Muscle of arm (tissue), 14 donors: ENCODE measurements at places on chromosomes 11 and 22. TPM values are rescaled to one million over a fixed set of nuclear protein-coding genes. Genes with fewer than 3 reads are reported as not detected.

Gene APOL5
- polyA plus RNA-seq: 1.8 TPM

DNA sequence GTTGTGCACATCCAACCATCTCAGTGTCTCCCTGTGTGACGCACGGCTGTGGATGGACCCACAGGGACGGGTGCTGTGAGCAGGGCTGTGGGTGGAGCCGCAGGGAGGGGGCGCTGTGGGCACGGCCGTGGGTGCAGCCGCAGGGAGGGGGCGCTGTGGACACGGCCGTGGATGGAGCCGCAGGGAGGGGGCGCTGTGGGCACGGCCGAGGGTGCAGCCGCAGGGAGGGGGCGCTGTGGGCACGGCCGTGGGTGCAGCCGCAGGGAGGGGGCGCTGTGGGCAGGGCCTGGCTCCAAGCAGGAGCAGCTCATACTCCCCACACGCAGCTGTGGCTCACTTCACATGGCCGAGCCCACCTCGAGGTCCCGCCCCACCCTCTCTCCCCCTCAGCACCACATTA is 6.0 kb upstream of the MAPK11 start:
- no peak for DNase-seq

GRCh38 chr22:28009272-28009827 is 90.3 kb upstream of the PITPNB start:
- peak; percentile 73 for DNase-seq

Gene BDNF
- polyA plus RNA-seq: not detected

DNA sequence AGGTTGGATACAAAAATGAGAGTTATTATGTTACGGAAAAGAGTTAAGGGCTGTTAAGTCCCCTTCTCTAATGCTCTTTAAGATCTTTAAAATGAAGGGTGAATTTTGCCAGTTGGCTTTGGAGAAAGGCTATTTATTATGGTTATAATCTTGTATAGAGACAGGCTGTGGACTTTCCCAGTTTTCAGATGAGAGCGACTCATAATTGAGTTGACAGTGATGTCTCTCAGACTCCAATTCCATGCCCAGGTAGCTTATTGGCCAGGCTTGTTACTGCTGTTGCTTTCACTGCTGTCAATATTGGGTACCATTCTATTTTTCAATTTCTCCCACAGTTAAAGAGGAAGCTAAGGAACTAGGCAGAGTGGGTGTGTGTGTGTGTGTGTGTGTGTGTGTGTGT is 13.1 kb downstream of the ENDOD1 start:
- DNase-seq: no peak
